ENCODE measurements at places on chromosomes 3 and 15.

GRCh38 chr3:29481969-29482767 lies 201.3 kb downstream of the RBMS3 start:
- DNase-seq = no peak

- DNase-seq = no peak
Measured at GRCh38 chr3:31004025-31004678, 109.7 kb upstream of the GADL1 start.

DNA sequence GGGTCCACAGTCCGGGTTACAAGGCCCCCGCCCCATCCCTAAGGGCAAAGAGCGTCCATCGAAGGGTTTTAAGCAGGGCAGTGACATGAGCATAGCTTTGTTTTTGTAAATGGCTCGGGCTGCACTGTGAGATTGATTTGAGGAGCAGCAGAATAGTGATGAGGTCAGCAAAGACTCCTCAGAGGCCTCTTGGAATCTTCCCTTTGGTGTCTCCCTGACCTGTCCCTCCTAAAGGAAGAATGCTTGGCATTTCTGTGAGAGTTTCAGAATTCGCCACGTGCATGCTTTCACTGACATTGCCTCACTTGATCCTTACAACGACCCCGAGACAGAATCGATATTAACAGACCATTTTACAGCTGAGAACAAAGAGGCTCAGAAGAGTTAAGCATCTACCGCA lies 20.3 kb downstream of the LAMP3 start:
- no peak for DNase-seq

- DNase-seq = no peak
Measured at GRCh38 chr15:29826908-29827820, 4.9 kb upstream of the TJP1 start.

GRCh38 chr3:71685686-71686085 lies 39.5 kb downstream of the EIF4E3 start:
- DNase-seq = no peak

DNA sequence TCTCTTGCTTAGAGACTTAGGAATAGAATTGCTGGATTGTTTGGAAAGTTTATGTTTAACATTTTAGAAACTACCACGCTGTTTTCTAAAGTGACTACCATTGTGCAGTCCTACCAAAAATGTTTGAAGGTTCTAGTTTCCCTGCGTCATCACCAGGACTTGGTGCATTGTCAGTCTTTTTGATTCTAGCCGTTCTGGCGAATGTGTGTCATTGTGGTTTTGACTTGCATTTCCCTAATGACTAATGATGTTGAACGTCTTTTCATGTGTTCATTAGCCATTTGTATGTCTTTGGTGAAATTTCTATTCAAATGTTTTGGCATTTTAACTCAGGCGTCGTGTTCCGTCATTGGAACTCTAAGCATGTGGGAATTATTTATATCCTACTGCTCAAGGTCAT lies 58.0 kb downstream of the CHD2 start:
- no peak for DNase-seq

DNA sequence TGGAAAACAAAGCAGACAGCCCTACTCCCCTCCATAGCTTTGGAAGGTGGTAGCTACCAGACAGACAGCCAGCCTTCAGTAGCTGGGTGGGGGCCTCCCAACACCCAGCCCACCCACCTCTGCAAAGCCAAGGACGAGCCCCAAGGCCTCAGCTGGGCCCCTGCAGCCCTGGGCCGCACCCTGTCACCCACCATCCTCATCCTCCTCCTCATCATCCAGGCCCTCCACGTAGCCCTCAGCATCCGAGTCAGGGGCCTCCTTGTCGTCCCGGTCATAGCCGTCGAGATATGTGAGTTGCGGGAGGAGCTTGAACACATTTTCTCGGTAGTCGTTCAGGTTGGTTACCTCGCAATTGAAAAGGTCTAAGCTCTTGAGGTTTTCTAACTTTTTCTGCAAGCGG lies 36.5 kb downstream of the ANP32A start:
- no peak for DNase-seq

GRCh38 chr3:15743587-15744009 lies 54.2 kb downstream of the ANKRD28 start:
- DNase-seq = no peak

- DNase-seq = no peak
Measured at GRCh38 chr3:48592519-48593087, 2.5 kb downstream of the COL7A1 start.

DNA sequence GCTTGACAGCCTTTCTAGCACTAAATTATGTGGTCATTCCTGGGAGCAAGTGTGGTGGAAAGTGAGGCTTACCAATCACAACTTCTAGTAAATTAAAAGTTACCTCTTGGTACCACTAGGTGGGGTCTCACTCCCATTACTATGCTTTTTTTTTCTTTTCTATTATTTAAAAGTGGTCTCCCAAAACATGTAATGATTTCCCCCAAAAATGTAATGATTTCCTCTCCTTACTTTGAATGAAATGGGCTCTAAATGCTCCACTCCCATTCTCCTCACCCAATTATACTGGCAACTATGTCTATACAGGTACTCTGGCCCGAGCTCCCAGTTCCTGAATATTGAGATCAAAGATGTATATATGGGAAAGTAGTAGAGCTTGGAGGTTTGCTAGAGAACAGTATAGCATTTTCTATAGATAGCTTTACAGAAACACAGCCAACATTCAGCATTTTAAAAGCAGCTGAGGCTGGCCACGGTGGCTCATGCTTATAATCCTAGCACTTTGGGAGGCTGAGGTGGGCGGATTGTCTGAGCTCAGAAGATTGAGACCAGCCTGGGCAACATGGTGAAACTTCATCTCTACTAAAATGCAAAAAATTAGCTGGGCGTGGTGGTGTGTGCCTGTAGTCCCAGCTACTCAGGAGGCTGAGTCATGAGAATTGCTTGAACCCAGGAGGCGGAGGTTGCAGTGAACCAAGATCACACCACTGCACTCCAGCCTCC lies 70.9 kb downstream of the DCUN1D1 start:
- no peak for DNase-seq

- no peak for DNase-seq
Measured at GRCh38 chr3:149850787-149851584, 38.0 kb downstream of the RNF13 start.

DNA sequence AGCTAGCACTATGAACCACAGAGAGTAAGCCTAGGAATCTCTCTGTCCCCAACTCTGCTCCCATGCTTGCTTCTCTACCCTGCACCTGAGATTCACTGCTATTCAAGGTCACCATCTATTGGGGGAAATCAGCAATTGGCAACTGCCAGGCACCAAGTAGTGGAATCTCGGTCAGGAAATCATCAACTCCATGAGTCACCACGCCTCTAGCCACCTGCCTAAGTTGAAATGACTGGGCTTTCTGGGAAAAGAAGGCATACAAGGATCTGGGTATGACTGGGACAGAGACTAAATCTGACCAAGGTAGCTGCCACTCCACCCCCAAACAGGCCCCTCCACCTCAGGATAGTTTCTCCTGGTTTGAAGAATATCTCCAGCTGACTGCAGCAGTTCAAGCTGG lies 464.1 kb upstream of the CBLB start:
- no peak for DNase-seq

- DNase-seq = no peak
Measured at GRCh38 chr3:170721563-170721962, 135.7 kb upstream of the SLC7A14 start.

DNA sequence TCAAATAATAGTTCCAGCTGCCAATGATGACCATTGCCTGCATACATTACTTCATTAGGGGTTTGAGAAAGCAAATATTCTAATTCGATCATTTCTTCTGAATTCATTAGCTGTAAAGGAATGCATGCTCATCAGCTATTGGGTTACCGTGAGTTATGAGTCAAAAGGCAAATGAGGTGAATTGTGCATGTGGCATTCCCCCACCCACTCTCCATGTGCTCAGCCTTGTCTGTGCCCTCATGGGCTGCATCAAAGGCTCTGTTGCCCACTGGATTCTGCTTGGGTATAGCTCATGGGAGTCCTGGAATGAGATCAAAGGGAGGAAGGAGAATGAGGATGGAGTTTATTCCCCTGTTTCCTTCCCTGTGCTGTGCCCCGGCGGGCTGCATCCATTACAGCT lies 99.3 kb upstream of the CHRNA7 start:
- DNase-seq = no peak

DNA sequence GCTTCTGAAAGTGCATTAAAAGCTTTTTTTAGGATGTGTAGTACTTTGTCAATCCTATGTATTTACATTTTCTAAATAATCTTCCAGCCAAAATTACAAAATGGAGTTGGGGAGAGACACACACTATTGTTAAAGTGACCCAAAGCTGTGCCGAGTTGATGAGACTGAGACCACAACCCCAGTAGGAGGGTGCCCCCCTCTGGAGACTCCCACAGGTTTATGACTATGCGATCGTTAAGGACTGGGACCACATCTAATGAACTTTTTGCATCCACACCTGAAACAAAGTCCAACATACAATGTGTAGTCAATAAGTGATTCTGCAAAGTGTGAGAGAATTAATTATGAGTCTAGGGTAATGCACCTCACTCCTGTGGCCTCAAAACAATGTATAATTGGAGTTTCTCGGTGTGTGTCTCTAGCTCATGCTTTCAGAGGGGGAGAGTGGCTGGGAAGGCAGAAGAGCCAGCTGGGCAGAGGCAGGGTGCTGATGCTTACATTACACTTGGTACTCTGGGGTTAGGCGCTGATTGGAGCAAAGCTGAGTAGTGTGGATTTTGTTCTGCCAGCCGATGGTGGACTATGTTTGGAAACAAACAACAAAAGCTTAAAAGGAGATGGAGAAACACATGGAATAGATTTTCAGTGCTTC lies 102.8 kb downstream of the KCNH8 start:
- DNase-seq = no peak

All from NCI-H187 treated with DMSO at 0.1 percent for 48 hours (cell line).